ENCODE measurements at places on chromosomes 4 and X.

GRCh38 chr4:165060938-165061337, 7.3 kb downstream of the TRIM75 start:
- DNase-seq: no peak

- no peak for DNase-seq
Measured at GRCh38 chr4:168604496-168605373, 107.9 kb downstream of the PALLD start.

- no peak for DNase-seq
Measured at GRCh38 chr4:151808542-151808941, 47.7 kb upstream of the GATB start.

- DNase-seq: no peak
Measured at GRCh38 chrX:22206781-22207180, 65.9 kb upstream of the CBLL2 start.

GRCh38 chr4:88028946-88029345, 21.5 kb downstream of the PKD2 start:
- DNase-seq: no peak

- no peak for DNase-seq
Measured at GRCh38 chrX:38850807-38851544, 49.7 kb downstream of the MID1IP1 start.

- DNase-seq: no peak
Measured at GRCh38 chr4:140163029-140163810, 9.2 kb upstream of the MAML3 start.

GRCh38 chr4:160406263-160406825, 1303.5 kb downstream of the RAPGEF2 start:
- no peak for DNase-seq

GRCh38 chrX:40094041-40094899, 3.5 kb downstream of the BCOR start:
- no peak for DNase-seq

GRCh38 chr4:15054541-15054940, 52.3 kb downstream of the CPEB2 start:
- DNase-seq: no peak

DNA sequence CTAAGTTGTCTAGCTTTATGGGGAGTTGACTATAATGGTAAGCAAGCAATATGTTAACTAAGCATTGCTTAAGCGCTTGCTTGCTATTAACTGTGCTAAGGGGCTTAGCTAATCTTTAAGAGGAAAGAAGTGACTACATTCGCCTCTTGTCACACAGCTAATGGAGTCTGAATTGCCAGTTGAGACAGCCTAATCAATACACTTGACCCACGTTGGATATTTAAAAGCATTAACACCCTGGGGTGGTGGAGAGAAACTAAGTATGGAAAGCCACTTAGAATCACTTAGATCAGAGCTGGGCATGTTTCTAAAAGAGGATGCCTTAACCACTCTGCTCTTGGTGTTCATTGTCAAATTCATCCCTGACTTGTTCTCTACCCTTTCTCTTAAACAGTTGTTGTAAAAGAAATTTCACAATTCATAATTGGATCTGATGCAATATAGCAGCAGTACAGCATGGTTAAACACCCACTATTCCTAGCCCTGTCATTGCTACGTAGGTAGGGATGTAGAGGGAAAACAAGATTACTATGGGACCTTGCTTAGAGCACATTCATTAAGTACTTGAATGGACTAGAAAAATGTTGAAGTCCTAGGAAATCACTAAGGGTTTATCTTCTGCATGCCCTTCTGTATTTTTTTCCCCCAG, 3.5 kb downstream of the ZAR1 start:
- DNase-seq: no peak

- no peak for DNase-seq
Measured at GRCh38 chrX:123504630-123505270, 228.1 kb downstream of the THOC2 start.

GRCh38 chr4:83054928-83055327, 19.9 kb downstream of the COPS4 start:
- DNase-seq: no peak

- no peak for DNase-seq
Measured at GRCh38 chr4:189232274-189232673, 708.4 kb upstream of the FRG1 start.

- no peak for DNase-seq
Measured at GRCh38 chrX:68261060-68261672, 172.1 kb downstream of the OPHN1 start.

GRCh38 chrX:148695255-148695654, 194.8 kb downstream of the AFF2 start:
- no peak for DNase-seq

Data from stimulated activated CD8-positive, alpha-beta memory T cell treated with anti-CD3 and anti-CD28 coated beads, Interleukin-15, amount 100 ng/mL, for 48 hours (primary cell).